Uterus (tissue), 4 donors: ENCODE measurements at places on chromosomes 2 and 18. TPM values are rescaled to one million over a fixed set of nuclear protein-coding genes. Genes with fewer than 3 reads are reported as not detected.

GRCh38 chr2:127655209-127656073 is 9.5 kb downstream of the GPR17 start:
- no peak for DNase-seq

GRCh38 chr2:184551626-184552025 is 46.7 kb upstream of the ZNF804A start:
- no peak for DNase-seq

GRCh38 chr2:27264753-27265535 is 2.1 kb upstream of the SLC30A3 start:
- peak; percentile 53 for DNase-seq

DNA sequence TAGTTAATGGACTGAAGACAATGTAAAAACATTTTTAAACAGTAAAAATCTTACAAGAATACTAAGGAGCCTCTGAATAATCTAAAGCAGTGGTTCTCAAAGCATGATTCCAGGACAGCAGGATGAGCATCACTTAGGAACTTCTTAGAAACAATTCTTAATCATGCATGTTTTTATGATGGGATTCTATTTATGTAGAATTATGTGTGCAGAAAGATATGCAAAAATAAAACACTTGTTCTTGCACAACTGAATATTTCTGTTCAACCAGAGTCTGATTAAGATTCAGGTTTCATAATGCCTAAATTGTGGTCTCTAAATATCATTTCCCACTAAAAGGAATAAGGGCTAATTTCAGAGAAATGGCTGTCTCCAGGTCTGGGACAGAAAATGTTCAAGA is 69.2 kb upstream of the MTIF2 start:
- DNase-seq = no peak

The AUP1 gene
- total RNA-seq = 72.0 TPM
